SK-N-SH (cell line): ENCODE measurements at places on chromosomes 6 and 20. TPM values are rescaled to one million over a fixed set of nuclear protein-coding genes. Genes with fewer than 3 reads are reported as not detected.

Gene PRL
- not detected in 2 replicates for polyA plus RNA-seq

Gene CLPSL2
- not detected in 2 replicates for polyA plus RNA-seq

Gene TRDN
- polyA plus RNA-seq = not detected in 2 replicates

Gene DYNLT2
- 0.81 and 1.3 TPM in 2 replicates for polyA plus RNA-seq

Gene CDSN
- polyA plus RNA-seq = 0.02 TPM in 1 of 2 replicates, not detected in the other

GRCh38 chr6:72741083-72741482, 119.2 kb downstream of the KCNQ5 start:
- DNase-seq = no peak

DNA sequence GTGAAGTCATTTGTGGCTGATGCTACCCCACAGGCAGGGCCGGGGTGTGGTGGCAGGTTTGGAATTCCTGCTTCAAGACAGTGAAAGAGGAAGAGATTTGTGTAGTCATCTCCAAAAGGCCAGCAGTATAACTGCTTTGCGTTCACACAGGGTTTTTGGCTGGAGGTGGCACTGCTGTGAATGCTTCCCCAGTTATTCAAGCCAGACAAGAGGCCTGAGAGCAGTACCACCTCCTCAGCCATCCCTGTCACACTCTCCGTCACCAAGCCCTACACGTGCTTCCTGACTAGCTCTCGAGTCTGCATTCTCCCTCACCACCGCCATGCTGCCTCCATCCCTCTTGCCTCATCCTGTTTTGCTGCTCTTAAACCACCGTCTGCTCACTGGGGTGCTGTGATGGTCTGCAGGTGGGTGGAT, 23.9 kb downstream of the ARMC2 start:
- no peak for DNase-seq

DNA sequence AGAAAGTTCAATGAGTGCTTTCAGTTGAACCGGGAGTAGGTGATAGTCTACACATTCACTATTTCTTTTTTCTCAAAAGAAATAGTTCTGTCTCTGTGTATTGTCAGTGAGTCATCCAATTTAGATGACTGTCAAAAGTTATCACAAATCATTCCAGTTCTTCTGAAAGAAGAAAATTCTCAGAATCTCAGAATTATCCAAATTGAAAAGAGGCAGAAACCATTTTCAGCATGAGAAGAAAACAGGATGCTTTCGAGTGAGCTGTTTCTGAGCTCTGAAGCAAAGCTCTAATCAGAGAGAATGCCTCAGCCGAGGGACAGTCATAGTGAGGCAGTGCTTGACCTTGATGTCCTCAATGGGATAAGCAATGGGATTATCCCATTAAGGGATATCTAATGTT, 97.9 kb downstream of the HUS1B start:
- DNase-seq = no peak

DNA sequence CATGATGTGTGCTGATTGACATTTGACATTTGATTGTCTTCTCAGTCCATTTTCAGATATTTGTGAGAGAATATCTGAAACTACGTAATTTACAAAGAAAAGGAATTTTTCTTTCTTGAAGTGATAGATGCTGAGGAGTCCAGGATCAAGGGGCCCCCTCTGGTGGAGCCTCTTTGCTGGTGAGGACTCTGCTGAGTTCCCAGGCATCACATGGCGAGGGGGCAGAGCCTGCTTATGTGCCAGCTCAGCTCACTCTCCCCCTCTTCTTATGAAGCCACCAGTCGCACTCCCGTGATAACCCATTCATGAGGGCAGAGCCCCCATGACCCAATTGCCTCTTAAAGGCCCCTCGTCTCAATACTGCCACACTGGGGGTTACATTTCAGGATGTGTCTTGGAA, 91.3 kb downstream of the RPP40 start:
- no peak for DNase-seq

- DNase-seq = no peak
Measured at GRCh38 chr6:125307964-125308615, 6.3 kb upstream of the HDDC2 start.

GRCh38 chr6:69936674-69937363, 70.5 kb downstream of the COL19A1 start:
- DNase-seq = no peak

DNA sequence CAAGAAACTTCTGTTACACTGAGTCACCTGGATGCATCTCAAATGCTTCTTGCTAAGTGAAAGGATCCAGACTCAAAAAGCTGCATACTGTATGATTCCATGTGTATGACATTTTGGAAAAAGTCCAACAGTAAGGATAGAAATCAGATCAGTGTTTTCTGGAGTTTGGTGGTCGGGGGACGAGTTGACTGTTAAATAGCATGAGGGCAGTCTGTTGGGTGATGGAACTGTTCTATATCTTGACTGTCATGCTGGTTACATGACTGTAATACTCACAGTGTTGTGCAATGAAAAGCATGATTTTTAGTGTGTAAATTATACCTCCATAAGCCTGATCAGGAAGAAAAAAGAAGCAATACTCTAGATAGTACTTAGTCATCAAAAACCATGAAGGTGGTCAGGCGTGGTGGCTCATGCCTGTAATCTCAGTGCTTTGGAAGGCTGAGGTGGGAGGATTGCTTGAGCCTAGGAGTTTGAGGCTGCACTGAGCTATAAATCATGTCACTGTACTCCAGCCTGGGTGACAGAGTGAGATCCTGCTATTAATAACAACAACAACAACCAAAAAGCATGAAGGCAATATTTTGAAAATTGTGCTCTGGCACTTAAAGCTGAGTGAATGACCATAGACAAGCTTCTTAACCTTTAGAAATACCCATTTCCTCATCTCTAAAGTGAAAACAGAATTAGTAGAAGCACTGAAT, 30.5 kb upstream of the SASH1 start:
- DNase-seq = no peak

DNA sequence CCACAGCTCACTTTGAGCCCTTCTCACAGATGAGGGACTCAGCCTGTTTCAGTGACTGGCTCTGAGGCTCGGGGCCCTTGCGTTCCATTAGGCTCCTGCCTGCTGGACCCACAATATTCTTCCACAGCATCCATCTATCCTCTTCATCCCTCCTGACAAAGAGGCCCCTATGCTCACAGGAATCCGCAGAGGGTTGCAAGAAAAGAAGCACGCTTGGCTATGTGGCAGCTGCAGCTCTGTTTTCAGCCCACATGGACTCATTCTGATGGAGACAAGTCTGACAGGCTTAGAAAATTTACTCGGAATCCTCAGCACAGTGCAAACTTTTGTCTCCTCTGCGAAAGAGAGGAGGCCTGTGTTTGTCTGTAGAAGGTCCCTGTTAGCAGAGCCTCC, 207.5 kb downstream of the SYNDIG1 start:
- no peak for DNase-seq

DNA sequence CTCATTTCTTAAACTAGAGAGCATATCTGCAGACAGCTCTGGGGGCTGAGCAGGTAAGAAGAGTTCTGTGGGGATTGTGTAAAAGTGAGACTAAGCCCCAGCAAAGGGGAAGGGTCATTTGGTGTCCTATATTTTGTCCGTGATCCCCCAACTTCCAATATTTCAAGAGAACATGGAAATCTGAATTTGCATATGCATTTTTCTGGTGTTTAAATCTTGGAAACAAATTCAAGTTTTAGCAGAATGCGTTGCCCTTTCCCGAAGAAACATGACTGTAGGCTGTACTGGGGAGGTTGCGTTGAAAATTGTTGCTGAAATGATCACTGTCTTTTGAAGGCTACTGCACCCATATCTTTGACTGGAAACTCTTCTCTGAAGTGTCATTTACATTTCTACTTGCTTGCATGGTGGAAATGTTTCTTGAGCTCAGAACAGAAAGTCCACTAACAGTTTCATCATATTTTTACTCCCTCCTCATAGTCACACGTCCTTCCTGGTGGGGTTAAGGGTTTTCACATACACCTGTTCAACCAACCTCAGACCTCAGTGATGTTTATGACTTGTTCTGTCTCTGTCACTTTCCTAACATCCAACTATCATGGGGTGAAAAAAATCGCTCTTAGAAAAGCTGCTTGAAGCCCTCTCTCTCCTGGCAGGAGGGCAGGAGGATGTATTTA, 140.3 kb downstream of the BCAS1 start:
- no peak for DNase-seq

- DNase-seq = no peak
Measured at GRCh38 chr6:99979953-99980352, 14.1 kb downstream of the MCHR2 start.
